Activated CD4-positive, alpha-beta memory T cell treated with anti-CD3 and anti-CD28 coated beads, Interleukin-2, amount 10 ng/mL, durations not matched to agents 7 days and 5 days (primary cell): ENCODE measurements at places on chromosomes 16 and 17.

- DNase-seq, result no peak
These were observed 271.3 kb downstream of the PARN start for GRCh38 chr16:14358697-14359305.

DNA sequence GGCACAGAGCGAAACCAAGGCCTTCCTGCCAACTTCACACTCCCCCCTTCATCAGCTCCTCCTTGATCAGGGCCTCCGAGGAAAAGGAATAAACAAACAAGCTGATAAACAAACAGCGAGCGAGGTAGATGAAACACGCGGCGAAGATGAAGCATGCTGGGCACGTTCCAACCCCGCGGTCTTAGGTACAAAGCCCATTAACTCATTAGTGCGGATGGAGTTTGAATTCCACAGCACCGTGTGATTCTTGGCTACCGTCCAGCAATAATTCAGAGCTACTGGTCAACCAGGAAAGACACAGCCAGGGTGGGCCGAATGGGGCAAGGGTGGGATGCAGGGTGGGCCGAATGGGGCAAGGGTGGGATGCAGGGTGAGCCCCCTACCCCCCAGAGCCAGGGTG lies 67.3 kb downstream of the RBFOX3 start:
- DNase-seq, result no peak

GRCh38 chr16:89150090-89150835 lies 21.3 kb upstream of the CDH15 start:
- no peak for DNase-seq

- DNase-seq, result no peak
These were observed 48.7 kb downstream of the SF3B3 start for GRCh38 chr16:70572050-70572925.

GRCh38 chr16:55911616-55912015 lies 36.4 kb upstream of the CES5A start:
- no peak for DNase-seq
